ENCODE measurements at places on chromosomes 7 and 10. TPM values are rescaled to one million over a fixed set of nuclear protein-coding genes. Genes with fewer than 3 reads are reported as not detected.

The BTBD16 gene
- total RNA-seq = 3.0 TPM

The CLIP2 gene
- 2.8 TPM for total RNA-seq

The RHEB gene
- total RNA-seq = 53.7 TPM

The VOPP1 gene
- total RNA-seq = 28.3 TPM

The AKR1C8 gene
- total RNA-seq = 9.6 TPM

The CXCL12 gene
- 17.8 TPM for total RNA-seq

The NDUFB8 gene
- 98.2 TPM for total RNA-seq

The BAMBI gene
- total RNA-seq = 4.7 TPM

The ITPRID1 gene
- not detected for total RNA-seq

The TRIM50 gene
- total RNA-seq = 0.56 TPM

The ZNF398 gene
- total RNA-seq = 7.9 TPM

The OR2A12 gene
- total RNA-seq = not detected

The GDF2 gene
- 4.5 TPM for total RNA-seq

The C7orf57 gene
- total RNA-seq = not detected

The KAZALD1 gene
- 0.93 TPM for total RNA-seq

The HMX2 gene
- not detected for total RNA-seq

The EPO gene
- total RNA-seq = 1.00 TPM

The SFRP5 gene
- total RNA-seq = 5.5 TPM

The ATRNL1 gene
- 1.1 TPM for total RNA-seq

The OPN4 gene
- total RNA-seq = not detected

Data from right lobe of liver (tissue), 6 donors.